ENCODE measurements at places on chromosomes 16 and 17.
A peak's percentile ranks its signal among the peaks of the same experiment; 100 is the strongest.

GRCh38 chr17:27492470-27492869 is 36.2 kb downstream of the KSR1 start:
- no peak for DNase-seq

DNA sequence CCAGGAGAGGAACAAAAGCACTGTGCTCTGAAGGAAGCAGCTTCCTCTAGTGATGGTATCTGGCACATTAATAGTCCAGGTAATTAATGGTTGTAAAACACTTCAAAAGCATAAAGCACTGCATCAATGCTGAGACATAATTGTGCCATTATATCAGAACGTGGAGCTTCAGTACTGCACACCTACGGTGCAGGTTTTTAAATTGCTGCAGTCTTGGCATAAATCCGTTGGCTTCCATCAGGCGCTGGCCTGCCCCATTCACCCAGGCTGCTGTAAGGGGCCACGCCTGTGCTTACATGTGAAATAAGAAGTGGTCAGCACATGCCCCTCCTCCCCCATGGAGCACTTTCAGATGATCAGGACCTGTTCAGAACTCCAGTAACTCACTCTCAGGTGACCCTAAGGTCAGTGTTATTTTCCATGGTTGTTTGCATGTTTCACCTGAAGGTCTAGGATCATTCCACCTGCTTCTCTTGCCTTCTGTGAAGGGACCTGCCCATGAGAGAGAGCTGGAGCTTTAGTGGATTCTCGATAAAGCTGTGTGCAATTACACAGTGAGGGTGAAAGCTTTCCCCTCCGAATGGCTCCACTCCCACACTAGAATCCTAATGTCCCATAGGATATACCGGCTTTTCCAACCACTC is 345.3 kb downstream of the CA10 start:
- no peak for DNase-seq

DNA sequence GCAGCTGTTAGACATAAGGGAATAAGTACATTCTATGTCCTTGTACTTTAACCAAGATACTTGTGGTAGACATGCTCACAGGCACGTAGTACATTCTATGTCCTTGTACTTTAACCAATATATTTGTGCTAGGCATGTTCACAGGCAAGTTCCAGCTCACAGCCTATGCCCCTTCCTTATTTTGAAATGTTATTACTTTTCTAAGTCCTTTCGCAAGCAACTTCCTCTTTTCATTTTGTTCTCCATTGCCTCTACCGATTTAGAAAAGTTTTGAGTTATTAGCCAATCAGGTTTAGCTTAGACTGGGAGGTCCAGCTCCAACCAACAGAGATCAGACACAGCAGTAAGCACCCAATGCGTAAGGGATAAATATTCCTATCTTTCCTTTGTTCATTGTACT is 60.1 kb upstream of the NUDT7 start:
- DNase-seq, result no peak

DNA sequence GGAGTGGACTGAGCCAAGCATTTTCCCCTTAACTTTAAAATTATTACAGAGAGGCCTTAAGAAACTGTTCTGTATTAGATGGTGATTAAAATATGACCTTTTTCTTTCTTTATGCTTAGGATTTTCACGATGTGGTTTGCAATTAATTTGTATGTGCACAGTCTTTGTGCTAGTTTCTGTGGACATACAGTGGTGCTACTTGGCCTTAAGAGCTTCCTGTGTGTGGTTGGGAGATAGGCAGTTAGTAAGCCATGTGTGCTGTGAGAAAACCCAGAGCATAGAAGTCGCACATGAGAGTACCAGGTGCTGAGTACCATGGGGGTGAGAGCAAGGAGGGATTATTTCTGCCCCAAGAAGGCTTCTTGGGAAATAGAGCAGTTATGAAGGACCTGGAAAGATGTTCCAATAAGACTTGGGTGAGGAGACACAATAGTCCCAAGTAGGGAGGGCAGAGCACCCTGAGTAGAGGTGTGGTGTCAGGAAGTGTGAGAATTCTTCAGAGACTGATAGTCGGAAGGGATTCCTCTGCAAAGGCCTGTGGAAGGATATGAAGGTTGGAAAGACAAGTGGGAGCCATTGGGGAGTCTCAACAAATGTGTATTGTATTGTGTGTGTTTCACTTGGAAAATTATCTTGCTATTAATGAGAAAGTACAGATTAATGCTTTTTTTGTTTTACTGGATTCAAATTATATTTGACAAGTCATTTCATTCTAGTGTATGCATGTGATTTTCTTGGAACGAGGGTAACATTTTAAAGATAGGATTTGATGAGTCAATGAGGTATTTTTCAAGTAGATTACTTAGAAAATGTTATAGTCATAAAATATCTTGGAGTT is 239.9 kb downstream of the PRKCA start:
- DNase-seq, result no peak

DNA sequence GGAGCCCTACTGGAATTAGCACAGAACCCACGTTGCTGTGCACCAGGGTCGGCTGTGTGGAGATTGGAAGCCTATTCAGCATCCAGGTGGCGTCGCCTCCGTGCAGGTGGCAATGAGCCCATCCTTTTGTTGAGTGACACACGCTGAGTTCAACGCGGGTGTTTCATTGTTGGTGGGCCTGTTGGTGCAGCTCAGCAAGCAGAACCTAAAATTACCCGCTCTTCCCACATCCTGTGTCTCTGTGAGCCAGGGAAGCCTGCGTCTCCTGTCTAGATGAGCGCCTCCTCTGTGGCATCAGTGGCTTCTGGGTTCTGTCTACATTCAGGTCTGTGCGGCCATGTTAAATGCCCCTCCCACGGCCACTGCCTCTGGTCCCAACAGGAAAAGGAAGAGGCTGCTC is 14.5 kb downstream of the CD2BP2 start:
- no peak for DNase-seq

GRCh38 chr17:17792037-17792550 is 44.7 kb downstream of the SREBF1 start:
- no peak for DNase-seq

GRCh38 chr16:1009358-1010150 is 28.0 kb downstream of the SOX8 start:
- DNase-seq, result no peak

DNA sequence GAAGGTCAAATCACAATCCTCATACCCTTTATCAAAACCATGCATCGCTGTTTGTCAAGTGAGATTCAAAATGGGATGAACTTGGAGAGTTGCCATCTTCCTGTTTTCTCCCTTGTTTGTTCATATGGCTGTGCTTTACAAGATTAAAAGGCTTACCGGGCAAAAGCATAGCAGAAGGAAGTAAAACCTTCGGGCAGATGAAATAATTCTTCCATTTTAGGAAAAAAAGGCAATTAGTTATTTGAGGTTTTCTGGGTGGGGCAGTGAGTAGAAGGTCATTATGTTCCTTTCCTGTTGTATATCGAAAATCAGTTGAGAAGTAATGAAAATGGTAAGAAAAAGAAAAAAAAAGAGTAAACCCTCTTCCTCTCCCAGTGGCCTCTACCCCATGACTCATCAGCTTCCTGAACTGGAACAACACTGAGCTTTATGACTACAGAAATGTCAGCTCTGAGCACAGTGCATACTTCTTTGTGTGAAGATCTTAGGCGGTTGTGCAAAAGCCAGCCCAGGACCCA is 369.2 kb downstream of the CDH13 start:
- DNase-seq, result peak; percentile 91

GRCh38 chr17:79982986-79983385 is 52.7 kb downstream of the TBC1D16 start:
- no peak for DNase-seq

- DNase-seq, result no peak
Observed at GRCh38 chr17:17712268-17712924, 31.1 kb downstream of the RAI1 start.

DNA sequence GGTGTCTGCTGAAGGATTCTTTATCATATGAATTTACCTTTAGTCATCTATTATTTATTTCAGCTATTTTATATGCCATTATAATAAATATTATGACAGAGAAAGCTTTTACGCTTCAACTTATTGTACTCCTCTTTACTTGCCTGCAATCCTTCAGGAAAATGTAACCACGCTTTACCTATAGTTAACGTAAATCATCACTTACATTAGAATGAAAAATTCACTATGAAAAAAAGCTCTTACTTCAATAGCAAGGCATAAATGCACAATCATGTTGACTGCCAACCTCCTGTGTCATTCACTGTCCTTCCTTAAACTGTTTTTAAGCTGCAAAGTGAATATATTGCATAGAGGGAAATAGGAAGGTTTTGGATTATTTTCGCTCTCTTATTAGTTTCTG is 277.9 kb downstream of the WWOX start:
- no peak for DNase-seq

GRCh38 chr16:87241137-87241771 is 75.9 kb downstream of the C16orf95 start:
- no peak for DNase-seq

- no peak for DNase-seq
Observed at GRCh38 chr17:15662681-15663080, 21.4 kb downstream of the TRIM16 start.
